ENCODE measurements at places on chromosomes 12 and 14.

DNA sequence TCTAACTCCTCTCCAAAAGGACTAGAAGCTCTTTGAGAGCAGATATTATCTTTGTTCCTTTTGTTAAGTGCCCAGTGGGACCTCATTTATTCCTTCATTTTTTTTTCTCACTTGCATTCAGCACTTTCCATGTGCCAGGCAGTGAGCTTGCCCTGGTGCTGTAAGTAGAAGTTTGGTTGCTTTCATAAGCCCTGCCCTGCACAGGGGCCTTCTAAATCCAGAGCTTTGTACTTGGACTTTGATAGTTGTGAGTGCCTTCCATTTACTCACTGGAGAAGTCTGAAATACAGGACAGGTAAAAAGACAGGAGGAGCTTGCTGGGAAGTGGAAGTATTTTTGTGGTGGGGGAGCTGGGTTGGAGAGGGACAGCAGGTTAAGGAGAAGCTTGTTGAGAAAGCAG, 56.7 kb upstream of the PTCSC3 start:
- no peak for DNase-seq

GRCh38 chr12:113190761-113191160, 5.2 kb downstream of the RITA1 start:
- no peak for DNase-seq

DNA sequence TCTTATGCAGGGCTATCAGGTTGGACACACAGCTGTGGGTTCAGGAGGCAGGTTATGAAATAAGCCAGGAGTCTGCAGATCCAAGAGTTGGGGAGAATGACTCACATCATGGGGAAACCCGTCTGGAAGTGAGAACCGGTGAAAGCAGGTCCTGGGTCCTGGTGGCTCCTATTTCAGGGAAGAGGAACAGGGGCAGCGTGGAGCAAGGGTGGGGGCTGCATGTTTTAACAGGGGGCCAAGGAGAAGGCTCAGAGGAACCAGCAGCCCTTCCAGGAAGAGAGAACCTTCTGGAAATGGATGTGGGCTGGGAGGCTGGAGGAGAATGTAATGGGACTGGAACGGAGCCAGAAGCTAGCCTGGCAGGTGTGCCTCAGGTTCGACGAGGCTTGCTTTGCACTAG, 7.8 kb upstream of the KRT74 start:
- DNase-seq, result no peak

GRCh38 chr12:102052192-102053061, 9.4 kb downstream of the WASHC3 start:
- no peak for DNase-seq

DNA sequence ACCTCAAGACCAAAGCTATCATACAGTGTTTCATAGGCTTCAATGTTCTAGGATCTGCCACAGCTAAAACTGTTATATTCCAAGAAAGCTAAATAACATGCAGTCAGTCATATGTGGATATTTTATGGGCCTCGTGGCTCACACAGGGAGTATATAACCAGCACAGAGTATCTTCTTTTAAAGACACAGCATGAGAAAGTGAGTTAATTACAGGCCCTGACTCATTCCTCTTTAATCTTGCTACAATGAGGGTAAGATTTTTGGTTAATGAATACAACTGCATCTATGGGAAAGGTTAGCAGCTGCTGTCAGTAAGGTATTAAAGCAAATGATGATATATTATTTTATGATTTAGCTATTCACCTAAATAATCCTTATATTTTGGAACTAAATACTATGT, 111.0 kb downstream of the TRAFD1 start:
- no peak for DNase-seq

DNA sequence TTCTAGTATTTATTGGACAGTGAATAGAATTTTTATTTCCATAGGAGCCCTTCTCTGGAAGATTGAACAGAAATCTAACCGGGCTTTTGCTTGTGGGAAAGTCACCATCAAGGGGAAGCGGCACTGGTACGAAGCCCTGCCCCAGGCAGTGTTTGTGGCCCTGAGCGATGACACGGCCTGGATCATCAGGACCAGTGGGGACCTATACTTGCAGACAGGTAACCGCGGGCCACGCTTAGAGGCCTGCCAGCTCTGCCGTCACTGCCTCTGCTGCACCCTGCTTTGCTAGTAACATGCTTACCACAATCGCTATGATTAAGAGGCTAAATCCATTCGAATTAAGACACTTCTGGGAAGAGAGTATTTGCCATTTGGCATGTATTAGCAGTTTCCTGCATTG, 69.2 kb downstream of the ANKRD9 start:
- DNase-seq, result no peak

DNA sequence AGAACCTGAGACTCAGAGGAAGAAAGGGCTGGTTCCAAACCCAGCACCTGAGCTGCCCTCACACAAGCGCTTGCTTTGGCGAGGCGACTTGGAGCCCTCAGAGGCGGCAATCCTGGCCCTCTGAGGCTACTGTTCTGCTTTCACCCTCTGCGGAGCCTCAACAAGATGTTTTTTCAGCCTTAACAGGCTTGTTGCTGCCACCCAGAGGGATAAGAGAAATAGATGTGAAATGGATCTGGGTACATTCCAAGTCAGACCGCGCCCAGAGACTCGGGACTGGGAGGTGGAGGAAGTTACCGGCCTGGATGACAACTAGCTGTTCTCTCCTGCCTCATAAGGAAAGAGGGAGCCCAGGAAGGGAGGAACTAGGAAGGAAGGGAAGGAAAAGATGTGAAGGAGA, 89.6 kb downstream of the TTC7B start:
- no peak for DNase-seq

- no peak for DNase-seq
Observed at GRCh38 chr12:47193066-47193465, 113.3 kb upstream of the AMIGO2 start.

- peak; percentile 1 for DNase-seq
Observed at GRCh38 chr14:63727231-63727735, 582 bp downstream of the SGPP1 start.

DNA sequence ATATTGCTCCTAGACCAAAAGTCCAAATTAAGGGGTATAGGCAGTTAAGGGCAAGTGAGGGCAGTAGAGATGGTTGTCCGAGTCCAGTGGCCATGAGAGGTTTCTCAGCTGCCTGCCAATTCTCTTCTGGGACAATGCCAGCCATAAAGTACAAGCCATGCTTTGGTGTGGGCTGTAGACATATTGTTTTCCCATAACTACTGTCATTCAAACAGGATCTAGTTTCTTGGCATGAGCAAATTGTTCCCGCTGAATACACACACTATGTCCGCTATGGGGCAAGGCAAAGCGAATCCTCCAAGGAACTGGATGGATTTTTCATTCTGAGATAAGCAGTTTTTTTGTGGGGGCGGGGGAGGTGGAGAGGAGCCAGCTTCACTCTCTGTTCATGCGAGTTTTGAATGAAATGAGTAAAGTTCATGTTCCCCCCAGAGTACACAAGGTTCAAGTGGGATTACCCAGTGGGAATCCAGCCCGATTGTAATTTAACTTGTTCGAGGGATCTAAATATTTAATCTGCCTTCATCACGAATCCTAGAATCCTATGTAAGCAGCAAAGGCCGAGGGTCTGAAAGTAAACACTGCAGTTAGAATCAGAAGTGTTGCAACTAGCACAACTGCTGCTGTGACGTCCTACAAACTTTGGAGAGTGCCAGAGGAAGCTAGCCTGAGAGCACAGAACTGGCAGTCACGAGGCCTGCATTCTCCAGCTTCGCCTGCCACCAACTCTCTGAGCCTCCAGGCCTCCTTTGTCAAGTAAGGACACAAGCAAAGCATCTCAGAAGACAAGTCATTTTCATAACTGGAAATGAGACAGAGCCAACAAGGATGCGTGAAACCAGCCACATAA, 137.0 kb downstream of the CRADD start:
- DNase-seq, result no peak

DNA sequence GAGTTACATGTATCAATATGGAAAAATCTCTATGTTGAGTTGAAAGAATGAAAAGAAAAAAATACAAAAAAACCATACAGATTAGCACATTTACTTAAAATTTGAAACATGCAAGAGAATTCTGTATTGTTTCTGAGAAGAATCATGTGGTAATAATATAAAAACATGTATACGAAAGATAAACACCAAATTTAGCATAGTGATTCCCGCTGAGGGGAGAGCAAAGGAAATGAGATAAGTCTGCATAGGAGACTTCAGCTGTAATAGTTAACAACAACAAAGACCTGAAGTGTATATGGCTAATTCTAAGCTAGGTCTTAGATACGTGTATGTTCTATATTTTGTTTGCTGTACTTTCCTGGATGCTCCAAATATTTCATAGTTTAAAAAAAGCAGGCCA, 46.5 kb downstream of the FNTB start:
- DNase-seq, result no peak

DNA sequence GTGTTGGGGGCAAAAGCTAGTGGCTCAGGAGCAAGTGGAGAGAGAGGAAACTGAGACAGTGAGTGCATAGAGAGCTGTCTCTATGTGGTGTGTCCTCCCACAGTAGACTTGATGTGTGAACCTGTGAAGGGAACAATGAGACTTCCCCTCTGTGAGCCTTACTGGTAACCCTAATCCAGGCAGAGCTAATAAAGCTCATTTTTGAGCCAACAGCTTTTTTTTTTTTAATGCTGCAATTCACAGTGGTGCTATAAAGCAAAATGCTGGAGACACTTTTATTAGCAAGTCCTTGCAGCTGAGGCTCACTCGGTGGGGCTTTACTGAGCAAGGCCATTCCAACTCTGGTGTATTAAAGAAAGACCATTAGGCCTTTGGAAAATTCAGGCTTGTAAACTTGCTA, 26.9 kb downstream of the FBXW8 start:
- no peak for DNase-seq

DNA sequence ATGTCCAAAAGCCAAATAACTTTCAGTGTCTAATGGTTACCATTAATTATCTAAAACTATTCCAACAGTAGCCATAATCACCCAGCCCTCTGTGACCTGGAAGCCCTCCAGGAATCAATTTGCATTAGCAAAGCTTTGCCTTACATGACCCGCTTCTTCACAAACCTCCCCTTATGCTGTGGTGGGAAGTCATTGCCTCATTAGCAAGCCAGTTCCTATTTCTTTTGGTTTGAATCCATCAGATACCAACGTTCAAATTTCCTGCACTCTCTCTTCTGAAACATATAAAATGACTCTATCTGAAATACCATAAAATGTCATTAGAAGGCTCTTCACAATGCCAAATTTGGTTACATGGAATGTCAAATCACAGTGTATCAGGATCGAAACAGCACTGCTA, 268.3 kb upstream of the PRKD1 start:
- no peak for DNase-seq

GRCh38 chr12:68560851-68561422, 49.8 kb upstream of the RAP1B start:
- no peak for DNase-seq

GRCh38 chr12:83996671-83997070, 915.9 kb downstream of the SLC6A15 start:
- no peak for DNase-seq
